Type B pancreatic cell (in vitro differentiated cells): ENCODE measurements at places on chromosomes 12 and 14.

DNA sequence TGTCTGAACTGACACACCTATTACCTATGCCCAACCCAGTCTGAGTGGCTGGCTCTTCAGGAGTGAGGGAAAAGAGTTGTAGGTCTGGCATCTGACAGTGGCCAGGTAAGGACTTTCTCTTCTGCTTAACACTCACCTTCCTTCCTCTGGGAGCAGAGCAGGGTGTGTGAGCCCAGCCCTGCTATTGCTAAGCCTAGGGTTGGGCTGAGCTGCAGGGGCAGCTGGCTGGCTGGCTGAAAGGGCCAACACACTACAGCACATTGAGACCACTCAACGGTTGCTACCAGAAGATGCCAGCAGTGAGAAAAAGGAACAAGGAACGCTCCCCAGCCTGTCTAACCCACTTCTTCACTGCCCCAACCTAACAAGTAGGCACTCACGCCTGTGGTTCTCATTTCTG, 201.2 kb downstream of the DPF3 start:
- no peak overlapping the region for H3K4me3 ChIP-seq
- H3K36me3 ChIP-seq: peaks cover 6% of the 10 kb centered on the region
- peaks cover 5% of the 10 kb centered on the region for H3K4me1 ChIP-seq
- peak overlapping the region; percentile 29 for H3K27ac ChIP-seq

- peaks cover 16% of the 10 kb centered on the region for H3K4me1 ChIP-seq
- H3K36me3 ChIP-seq: peaks cover 6% of the 10 kb centered on the region
- H3K4me3 ChIP-seq: no peak overlapping the region
- H3K27me3 ChIP-seq: peaks cover 3% of the 10 kb centered on the region
- no peak overlapping the region for H3K27ac ChIP-seq
Observed at GRCh38 chr14:64232095-64232838, 61.9 kb downstream of the ESR2 start.

DNA sequence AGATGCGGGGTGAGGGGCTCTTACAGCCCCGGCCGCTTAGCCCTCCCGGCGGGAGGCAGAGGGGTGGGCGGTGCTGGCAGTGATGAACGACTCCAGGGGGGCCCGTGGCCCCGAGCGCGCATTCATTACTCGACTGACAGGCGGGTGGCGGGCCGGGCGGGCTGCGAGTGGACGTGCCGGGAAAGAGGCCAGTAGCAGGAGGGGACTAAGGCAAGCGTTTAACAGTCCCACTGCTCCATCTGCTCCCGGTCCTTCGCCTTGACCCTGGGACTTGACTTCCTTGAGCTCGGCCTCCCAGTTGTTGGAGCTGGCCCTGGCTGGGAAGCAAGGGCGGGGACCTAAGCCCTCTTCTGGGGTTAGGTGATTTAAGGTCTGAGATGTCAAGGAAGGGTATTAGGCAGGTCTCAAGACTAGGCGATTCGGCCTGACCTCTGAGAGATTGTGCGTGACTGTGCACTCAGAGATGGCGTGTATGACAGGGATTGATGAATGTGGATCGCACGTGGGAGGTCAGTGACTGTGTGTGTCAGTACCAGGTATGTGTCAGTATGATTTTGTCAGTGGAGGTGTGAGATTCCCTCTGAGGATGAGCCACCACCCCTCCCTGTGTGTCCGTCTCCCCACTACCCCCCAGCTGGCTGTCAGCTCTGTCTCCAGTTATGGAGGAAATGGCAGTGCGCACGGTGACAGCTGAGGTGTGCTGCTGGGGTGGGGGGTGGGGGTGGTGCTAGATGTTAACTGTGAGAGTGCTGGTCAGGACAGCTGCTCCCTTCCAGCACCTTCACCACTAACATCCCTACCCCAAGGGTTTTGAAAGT, 3.6 kb upstream of the DNAJC22 start:
- no peak for DNase-seq
- H3K4me3 ChIP-seq: peak overlapping the region; percentile 84
- peak overlapping the region; percentile 64 for H3K27ac ChIP-seq
- H3K4me1 ChIP-seq: peaks cover 33% of the 10 kb centered on the region
- H3K27me3 ChIP-seq: peaks cover 88% of the 10 kb centered on the region

DNA sequence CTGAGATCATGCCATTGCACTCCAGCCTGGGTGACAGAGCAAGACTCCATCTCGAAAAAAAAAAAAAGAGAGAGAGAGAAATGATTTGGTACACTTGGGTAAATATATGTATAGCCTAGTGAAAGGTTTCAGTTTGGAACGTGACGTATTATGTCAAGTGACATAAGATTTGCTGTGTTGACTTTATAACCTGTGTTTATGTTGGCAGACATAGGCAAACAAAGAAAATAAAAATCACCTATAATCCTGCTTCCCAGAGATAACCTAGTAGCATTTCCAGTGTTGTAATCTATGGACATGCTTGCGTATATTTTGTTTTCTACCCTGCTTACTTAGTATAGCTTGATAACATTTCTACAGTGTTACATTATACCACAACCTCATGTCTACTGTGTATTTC, 16.7 kb downstream of the ERG28 start:
- peaks cover 3% of the 10 kb centered on the region for H3K36me3 ChIP-seq
- no peak for DNase-seq
- no peaks in the 10 kb centered on the region for H3K27me3 ChIP-seq
- peaks cover 10% of the 10 kb centered on the region for H3K4me1 ChIP-seq
- H3K27ac ChIP-seq: peak overlapping the region; percentile 53
- no peak overlapping the region for H3K4me3 ChIP-seq

DNA sequence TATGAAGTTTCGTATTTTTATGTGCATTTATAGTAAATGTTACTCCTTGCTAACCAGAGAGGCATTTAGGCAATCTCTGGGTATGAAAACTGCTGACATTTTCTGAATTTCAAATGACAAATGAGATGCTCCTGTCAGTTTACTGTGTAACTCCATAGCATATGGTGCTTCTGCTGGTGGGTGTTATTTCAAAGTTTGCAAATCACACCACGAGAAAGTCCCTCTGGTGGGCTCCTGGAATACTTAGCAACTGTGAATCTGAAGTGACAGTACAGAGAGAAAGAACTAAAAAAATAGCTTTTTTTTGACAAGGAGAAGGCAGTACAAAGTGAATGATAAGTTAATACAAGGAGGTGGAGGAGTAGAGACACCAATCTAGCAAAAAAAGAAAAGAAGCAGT, 161.5 kb downstream of the DERA start:
- H3K4me1 ChIP-seq: no peaks in the 10 kb centered on the region
- no peak overlapping the region for H3K27ac ChIP-seq
- DNase-seq: no peak
- H3K36me3 ChIP-seq: no peaks in the 10 kb centered on the region
- H3K4me3 ChIP-seq: no peak overlapping the region

GRCh38 chr12:111597831-111598636, 1.1 kb downstream of the ATXN2 start:
- H3K4me1 ChIP-seq: peaks cover 27% of the 10 kb centered on the region
- H3K36me3 ChIP-seq: peaks cover 4% of the 10 kb centered on the region
- DNase-seq: peak; percentile 76
- peak overlapping the region; percentile 99 for H3K27ac ChIP-seq
- H3K27me3 ChIP-seq: peaks cover 4% of the 10 kb centered on the region
- peak overlapping the region; percentile 100 for H3K4me3 ChIP-seq

DNA sequence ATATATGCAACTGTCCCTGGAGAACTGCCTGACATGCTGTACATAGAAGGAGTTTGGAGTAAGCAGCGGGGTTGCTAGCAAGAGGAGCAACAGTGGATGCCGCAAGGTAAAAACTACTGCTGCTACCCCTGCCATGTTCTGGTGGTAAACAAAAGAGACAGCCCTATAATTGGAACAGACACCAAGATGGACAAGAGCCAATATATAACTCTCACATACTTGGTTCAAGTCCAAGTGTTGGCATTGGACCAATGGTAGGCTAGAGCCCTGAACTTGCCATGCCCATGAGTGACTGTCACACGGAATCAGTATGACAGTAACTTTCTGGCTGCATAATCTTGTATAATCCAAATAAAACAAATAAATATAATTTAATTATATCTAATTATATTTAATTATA, 13.7 kb downstream of the ATXN7L3B start:
- H3K36me3 ChIP-seq: no peaks in the 10 kb centered on the region
- H3K4me3 ChIP-seq: no peak overlapping the region
- no peak overlapping the region for H3K27ac ChIP-seq
